ENCODE measurements at places on chromosomes 3 and 15. TPM values are rescaled to one million over a fixed set of nuclear protein-coding genes. Genes with fewer than 3 reads are reported as not detected.

- H3K27me3 ChIP-seq: no peaks in the 10 kb centered on the region
- no peak for DNase-seq
- H3K27ac ChIP-seq: peak overlapping the region; percentile 94
- H3K36me3 ChIP-seq: no peaks in the 10 kb centered on the region
- H3K4me3 ChIP-seq: peak overlapping the region; percentile 61
- peaks cover 19% of the 10 kb centered on the region for H3K4me1 ChIP-seq
Measured at GRCh38 chr15:96332637-96333121, 2.2 kb downstream of the NR2F2 start.

GRCh38 chr3:55160241-55160983 is 232.6 kb upstream of the LRTM1 start:
- DNase-seq: peak; percentile 55
- H3K4me3 ChIP-seq: no peak overlapping the region
- no peaks in the 10 kb centered on the region for H3K36me3 ChIP-seq
- H3K27me3 ChIP-seq: no peaks in the 10 kb centered on the region
- peak overlapping the region; percentile 28 for H3K27ac ChIP-seq

DNA sequence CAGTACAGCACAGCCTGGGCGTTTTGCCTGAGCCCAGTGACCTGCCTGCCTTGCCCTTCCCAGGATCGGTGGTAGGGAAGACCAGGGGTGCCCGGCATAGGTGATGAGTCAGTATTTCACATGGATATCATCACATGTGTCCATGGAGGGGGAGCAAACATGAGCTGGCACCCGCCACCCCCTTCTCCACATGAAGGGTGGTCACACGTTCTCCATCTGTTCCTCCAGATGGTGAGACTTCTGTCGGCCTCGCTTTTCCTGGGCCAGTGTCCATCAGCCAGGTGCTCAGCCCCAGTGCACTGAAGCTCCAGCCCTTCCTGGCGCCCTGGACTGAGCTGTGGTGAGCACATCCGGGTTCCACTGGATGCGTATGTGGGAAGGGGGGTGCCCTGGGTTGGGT is 208.4 kb downstream of the UBE3A start:
- no peaks in the 10 kb centered on the region for H3K36me3 ChIP-seq
- H3K4me3 ChIP-seq: no peak overlapping the region
- H3K27ac ChIP-seq: no peak overlapping the region
- no peaks in the 10 kb centered on the region for H3K4me1 ChIP-seq
- H3K27me3 ChIP-seq: no peaks in the 10 kb centered on the region

The ADAMTSL3 gene
- 6.2 TPM for total RNA-seq

Measured in hepatocyte (in vitro differentiated cells).